ENCODE measurements at places on chromosomes 13 and 19. TPM values are rescaled to one million over a fixed set of nuclear protein-coding genes. Genes with fewer than 3 reads are reported as not detected.

PPP1R15A gene
- 38.1 TPM for total RNA-seq

FAM98C gene
- 35.0 TPM for total RNA-seq

ZNF90 gene
- total RNA-seq = 4.1 TPM

MBD3L1 gene
- not detected for total RNA-seq

MEIS3 gene
- not detected for total RNA-seq

FGF9 gene
- total RNA-seq = not detected

DAND5 gene
- total RNA-seq = not detected

CEACAM1 gene
- 40.3 TPM for total RNA-seq

ITGBL1 gene
- total RNA-seq = not detected

FUT3 gene
- total RNA-seq = 0.17 TPM

DIRAS1 gene
- total RNA-seq = not detected

LILRB3 gene
- total RNA-seq = 5.0 TPM

KL gene
- 0.32 TPM for total RNA-seq

ZNF865 gene
- total RNA-seq = 15.8 TPM

CABP5 gene
- total RNA-seq = not detected

LGALS14 gene
- 0.37 TPM for total RNA-seq

SMIM44 gene
- total RNA-seq = not detected

PEX11G gene
- total RNA-seq = 0.42 TPM

RAB3A gene
- total RNA-seq = 3.6 TPM

ZNF700 gene
- total RNA-seq = 16.4 TPM

LILRA5 gene
- total RNA-seq = not detected

ZNF709 gene
- total RNA-seq = 1.6 TPM

ZNF575 gene
- total RNA-seq = 4.2 TPM

TEX26 gene
- total RNA-seq = not detected

METTL21C gene
- not detected for total RNA-seq

TGFB1 gene
- 157 TPM for total RNA-seq

NXNL1 gene
- not detected for total RNA-seq

ZNF599 gene
- total RNA-seq = 3.4 TPM

CEACAM21 gene
- total RNA-seq = 45.3 TPM

RNF17 gene
- total RNA-seq = not detected

CCDC169 gene
- total RNA-seq = not detected

SH2D3A gene
- total RNA-seq = 30.8 TPM

UBE2L5 gene
- total RNA-seq = 0.22 TPM

SIGLEC12 gene
- 0.15 TPM for total RNA-seq

KLK12 gene
- total RNA-seq = not detected

MEIOSIN gene
- total RNA-seq = not detected

ZNF222 gene
- total RNA-seq = 2.2 TPM

ALDH16A1 gene
- total RNA-seq = 34.2 TPM

SHANK1 gene
- total RNA-seq = not detected

DCLK1 gene
- total RNA-seq = not detected

MAST3 gene
- 39.0 TPM for total RNA-seq

ZNF738 gene
- total RNA-seq = 7.8 TPM

CEACAM8 gene
- not detected for total RNA-seq

VWA8 gene
- 17.1 TPM for total RNA-seq

AMER2 gene
- not detected for total RNA-seq

PLK5 gene
- total RNA-seq = not detected

ZNF571 gene
- total RNA-seq = 0.59 TPM

HAUS8 gene
- 28.6 TPM for total RNA-seq

Measured in T-helper 1 cell treated with Interleukin-12 subunit alpha and Interleukin-12 subunit beta and Interleukin-4 antibody, amounts not matched to agents 30 ng/mL and 1 ng/mL, for 36 hours (primary cell).